H7 (cell line): ENCODE measurements at places on chromosomes 5 and 9.
A peak's percentile ranks its signal among the peaks of the same experiment; 100 is the strongest.

DNA sequence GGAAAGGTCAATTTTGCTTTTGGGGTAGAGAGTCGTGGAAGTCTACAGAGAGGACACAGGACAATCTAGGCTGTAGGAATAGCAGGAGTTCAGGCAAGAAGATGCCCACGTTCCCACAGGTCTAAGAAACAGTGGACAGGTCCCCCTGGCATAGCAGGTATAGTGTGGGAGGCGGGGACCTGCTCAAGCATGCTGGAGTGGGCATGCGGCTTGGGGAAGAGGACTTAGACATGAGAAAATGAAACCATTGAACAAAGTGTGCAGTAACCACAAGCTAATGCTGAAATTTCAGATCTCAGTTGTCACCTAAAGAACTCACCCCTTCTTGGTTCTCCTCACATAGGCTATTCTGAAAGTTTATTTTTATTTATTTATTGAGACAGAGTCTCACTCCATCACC is 142.8 kb upstream of the EFNA5 start:
- DNase-seq, result no peak

DNA sequence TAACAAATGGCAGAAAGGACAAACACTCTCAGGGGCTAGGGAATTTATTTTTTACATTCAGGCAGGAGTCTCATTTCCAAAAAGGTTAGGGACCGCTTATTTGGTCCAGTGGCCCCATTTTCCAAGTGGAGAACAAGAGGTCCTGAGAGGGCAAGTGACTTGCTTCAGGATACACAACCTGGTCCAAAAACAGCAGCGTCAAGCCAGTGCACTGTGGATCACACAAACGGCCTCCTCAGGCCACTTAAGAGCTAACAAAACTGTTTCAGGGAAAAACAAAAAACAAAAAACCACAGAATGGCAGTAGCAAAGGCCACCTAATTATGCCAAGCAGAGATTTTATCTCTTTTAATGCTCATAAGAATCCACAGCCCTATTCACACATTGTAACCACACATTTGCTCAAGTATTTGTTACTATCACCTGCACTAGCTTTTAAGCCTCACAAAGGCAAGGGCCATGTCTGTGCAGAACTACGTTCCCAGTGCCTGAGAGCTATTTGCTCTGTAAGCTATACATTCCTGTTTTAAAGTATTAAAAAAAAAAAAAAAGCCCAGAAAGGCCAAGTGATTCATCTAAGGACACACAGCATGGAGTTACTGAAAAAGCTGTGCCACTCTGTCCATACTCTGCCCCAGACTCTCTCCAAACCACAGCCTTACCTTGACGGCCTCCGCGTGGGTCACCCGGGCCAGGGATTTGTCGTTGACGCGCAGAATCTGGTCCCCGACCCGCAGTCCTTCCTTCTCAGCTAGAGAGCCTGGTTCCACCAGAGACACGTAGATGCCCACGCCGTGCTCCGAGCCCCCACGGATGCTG is 1.5 kb downstream of the WHRN start:
- DNase-seq, result no peak

- no peak for DNase-seq
These were observed 50.8 kb downstream of the PBX3 start for GRCh38 chr9:125797930-125798329.

GRCh38 chr5:177509381-177509951 is at the start of gene DOK3:
DOK3 (minus strand) TSS chr5:177509826; CDS start chr5:177509540, 286 bp downstream.
- DNase-seq, result peak; percentile 80

DNA sequence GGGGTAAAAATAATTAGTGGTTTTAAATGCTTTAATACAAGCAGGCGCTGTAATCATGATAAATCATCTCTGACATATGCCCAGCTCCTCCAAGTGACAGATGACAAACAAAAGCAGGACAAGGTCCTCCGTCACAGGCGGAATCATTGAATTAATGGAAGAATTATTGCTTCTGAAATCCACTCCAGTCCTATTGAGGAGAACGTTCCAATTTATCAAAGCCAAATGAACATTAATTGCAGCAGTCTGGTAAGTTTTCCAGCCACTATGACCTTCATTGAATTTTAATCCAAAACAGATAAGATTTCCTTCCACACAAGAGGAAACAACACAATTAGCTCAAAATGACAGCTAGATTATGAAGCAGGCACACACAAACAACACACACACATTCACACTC is 136.8 kb downstream of the ASTN2 start:
- DNase-seq, result no peak

- no peak for DNase-seq
These were observed 21.5 kb upstream of the KLF9 start for GRCh38 chr9:70435948-70436347.

DNA sequence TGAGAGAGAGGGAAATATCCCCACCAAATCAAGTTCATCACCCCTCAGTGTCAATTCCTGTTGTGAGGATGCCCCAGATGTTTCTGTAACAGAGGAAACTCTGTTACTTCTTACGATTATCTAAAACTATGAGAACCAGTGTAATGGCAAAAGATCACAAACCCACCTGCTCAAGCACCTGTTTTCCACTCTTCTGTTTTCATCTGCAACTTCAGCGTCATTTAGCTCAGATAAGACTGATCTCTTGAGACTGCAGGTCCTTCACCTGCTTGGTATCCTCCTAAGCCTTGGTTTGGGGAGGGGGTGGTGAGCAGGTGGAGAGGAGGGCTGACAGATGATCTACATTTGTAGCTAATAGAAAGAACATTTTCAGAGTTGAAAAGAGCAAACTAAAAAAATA is 229.3 kb downstream of the SLF1 start:
- DNase-seq, result no peak

DNA sequence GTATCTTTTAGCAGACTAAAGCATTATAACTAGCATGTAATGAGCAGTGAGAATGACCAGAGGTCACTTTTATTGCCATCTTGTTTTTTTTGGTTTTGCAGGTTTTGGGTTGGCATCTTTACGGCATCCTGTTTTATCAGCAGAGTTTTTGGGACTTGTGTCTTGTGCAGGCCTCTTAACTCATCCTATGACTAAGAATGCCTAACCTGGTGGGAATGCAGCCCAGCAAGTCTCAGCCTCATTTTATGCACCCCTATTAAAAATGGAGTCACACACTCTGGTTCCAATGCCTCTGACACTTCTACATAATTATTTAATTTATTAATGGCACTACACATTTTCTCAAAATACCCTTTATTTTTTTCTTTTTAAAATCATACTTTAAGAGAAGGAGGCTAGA is 726.5 kb upstream of the RIOK2 start:
- no peak for DNase-seq

- no peak for DNase-seq
These were observed 76.9 kb upstream of the IFNK start for GRCh38 chr9:27447031-27447683.

GRCh38 chr5:93224624-93225023 is 356.4 kb downstream of the NR2F1-AS1 start:
- DNase-seq, result no peak

- DNase-seq, result no peak
These were observed 70.2 kb upstream of the STXBP1 start for GRCh38 chr9:127541865-127542264.

GRCh38 chr9:116978155-116978554 is 291.1 kb downstream of the TRIM32 start:
- no peak for DNase-seq

DNA sequence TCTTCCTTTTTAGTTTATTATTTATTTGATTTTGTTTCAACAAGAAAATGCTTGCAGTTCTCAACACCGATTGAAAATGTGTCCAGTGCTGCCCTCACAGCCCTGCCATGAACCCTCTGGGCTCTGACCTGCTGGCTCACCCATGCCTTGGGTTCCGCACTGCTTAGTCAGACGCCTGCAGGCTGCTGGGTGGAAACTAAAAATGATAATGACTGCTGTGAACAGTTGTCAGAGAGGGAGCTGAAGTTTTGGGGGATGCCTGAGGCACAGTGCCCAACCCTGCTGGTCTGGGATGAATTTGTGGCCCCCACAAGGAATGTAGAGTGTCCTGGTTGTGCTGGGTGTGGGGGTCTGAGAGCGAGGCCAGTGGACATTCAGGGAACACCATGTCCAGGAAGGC is 22.2 kb upstream of the CFAP157 start:
- no peak for DNase-seq

- DNase-seq, result no peak
These were observed 162.0 kb upstream of the SEMA6A start for GRCh38 chr5:116736671-116737070.

DNA sequence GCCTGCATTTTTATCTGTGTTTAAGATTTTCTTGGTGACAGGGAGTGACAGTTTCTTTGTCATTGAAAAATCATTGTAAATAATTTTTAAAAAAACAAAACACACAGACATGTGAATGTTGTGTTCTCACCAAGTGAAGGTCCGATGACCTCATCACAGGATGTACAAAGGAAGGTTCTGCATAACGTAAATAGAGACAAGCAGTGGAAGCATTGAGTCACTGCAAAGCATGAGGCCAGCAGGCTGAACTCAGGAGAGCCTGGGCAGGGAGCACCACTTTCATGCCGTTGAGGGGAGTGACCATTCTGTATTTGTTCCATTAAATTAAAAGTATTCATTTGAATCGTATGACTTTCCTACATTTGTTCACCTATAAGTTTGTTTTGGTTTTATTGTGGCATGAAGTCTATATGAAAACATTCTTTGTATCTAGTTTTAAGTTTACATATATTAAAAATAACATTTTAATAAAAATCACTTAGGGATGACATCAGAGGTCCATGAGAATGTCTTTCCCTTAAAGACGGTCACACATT is 70.4 kb upstream of the TLE1 start:
- DNase-seq, result no peak

DNA sequence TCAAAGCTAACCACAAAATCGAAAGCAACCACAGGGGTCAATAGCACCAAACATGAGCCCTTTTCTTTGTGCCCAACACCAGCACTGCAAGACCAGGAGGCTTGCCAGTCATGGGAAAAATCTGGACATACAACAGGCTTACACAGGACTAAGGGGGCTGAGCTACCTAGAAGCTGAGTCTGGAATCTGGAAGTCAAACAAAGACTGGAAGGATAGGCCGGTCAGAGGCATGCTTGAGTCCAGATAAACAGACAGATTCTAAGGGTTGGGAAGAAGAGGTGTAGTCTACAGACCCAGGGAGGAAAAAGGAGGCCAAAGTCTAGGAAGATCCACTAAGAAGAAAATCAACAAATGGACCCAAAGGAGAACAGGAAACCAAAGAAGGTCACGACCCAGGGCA is 73.3 kb downstream of the MYO10 start:
- DNase-seq, result no peak

GRCh38 chr5:10552183-10553143 is 11.4 kb upstream of the ANKRD33B start:
- DNase-seq, result no peak

- no peak for DNase-seq
These were observed 93.9 kb downstream of the EFNA5 start for GRCh38 chr5:107576736-107577393.

- DNase-seq, result no peak
These were observed 25.8 kb upstream of the PRXL2C start for GRCh38 chr9:96680812-96681499.

DNA sequence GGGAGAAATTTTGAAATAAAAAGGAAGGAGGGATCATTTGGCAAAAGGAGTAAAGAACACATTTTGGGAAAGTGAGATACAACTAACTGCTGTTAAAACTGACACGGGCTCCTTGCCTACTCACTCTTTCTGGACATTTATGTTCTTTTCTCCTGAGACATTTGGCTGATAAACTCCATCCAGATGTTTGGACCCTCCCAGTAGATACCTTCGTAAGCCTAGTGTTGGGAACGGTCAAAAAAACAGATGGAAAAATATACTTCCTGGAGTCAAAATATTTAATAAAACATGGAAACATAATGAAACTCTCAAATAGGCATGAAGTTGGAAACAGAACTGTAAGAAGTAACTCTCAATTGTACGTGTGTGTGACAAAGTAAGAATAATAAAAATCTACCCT is 360.1 kb upstream of the RIOK2 start:
- DNase-seq, result no peak

- peak; percentile 38 for DNase-seq
These were observed 28.7 kb downstream of the IPPK start for GRCh38 chr9:92641092-92641809.

- peak; percentile 35 for DNase-seq
These were observed 9.7 kb downstream of the SEMA6A start for GRCh38 chr5:116564756-116565490.

- no peak for DNase-seq
These were observed 22.1 kb upstream of the TPD52L3 start for GRCh38 chr9:6305954-6306563.

GRCh38 chr9:129407905-129408452 is 212.9 kb downstream of the C9orf50 start:
- DNase-seq, result peak; percentile 22

GRCh38 chr5:162227075-162227474 is 159.5 kb downstream of the GABRG2 start:
- DNase-seq, result peak; percentile 5

DNA sequence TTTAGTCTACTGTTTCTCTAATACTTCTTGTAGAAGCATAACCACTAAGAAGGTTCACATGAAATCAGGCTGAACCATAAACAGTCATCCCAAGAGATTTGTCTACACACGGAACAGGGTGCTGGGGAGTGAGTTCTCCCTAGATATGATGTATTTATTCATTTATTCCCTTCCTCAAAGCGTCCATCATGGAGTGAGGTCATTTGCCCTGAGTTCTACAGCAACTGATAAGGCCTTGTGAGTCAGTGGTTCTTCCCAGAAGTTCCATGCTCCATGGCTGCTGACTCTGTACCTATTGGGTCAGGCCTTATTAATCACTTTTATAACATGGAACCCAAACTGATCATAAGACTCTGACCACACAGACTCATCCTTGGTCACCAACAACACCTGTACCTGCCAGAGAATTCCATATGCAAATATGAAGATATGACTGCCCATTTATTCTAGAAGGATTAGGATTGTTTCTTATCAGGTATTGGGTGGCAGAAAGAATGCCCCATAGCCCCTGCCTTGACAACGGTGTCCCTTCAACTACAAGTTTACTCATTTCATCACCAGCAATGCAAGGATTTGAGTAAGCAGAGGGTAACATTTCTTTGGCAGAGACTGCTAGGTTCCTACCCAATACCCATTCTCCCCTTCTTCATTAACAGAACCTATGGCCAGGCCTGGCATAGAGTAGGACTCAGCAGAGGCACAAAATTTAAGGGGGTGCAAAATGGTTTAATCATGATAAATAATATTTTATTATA is 118.1 kb downstream of the LHFPL2 start:
- DNase-seq, result no peak

- no peak for DNase-seq
These were observed 455.3 kb upstream of the PTGER4 start for GRCh38 chr5:40224421-40224820.
